ENCODE measurements at places on chromosomes 11 and 22.
A peak's percentile ranks its signal among the peaks of the same experiment; 100 is the strongest.

- DNase-seq, result no peak
Measured at GRCh38 chr11:38384568-38384967, 1786.5 kb upstream of the RAG2 start.

GRCh38 chr11:62728171-62728988 lies at the start of gene TTC9C:
TTC9C (plus strand) TSS chr11:62728486; CDS start chr11:62728849, 363 bp downstream.
- peak; percentile 67 for DNase-seq

- DNase-seq, result no peak
Measured at GRCh38 chr22:35782504-35782903, 64.8 kb downstream of the APOL5 start.

- no peak for DNase-seq
Measured at GRCh38 chr11:121613724-121614123, 161.0 kb upstream of the SORL1-AS1 start.

GRCh38 chr11:42273977-42274376 lies 814.5 kb upstream of the LRRC4C start:
- no peak for DNase-seq

- DNase-seq, result no peak
Measured at GRCh38 chr22:43164636-43165035, 13.3 kb downstream of the TSPO start.

GRCh38 chr11:64036087-64037026 lies 626 bp downstream of the FLRT1 start:
- DNase-seq, result no peak

DNA sequence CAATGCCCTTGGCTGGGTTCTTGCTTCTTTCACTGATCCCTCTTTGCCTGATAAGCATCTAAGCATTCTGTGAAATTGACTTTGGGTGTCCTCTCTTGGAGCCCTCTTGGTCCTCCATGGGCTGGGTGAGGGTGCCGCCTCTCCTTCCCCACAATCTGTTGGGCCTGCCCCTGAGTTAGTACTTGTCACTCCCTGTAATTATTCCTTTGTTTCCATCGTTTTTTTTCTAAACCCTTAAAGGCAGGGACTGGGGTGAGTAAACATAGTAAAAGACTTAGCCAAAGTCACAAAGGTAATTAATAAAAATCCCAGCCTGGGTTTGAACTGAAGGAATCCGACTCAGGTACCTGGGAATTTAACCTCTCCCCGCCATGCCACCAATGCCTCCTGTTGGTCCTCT lies 188.1 kb downstream of the MYO18B start:
- DNase-seq, result no peak

DNA sequence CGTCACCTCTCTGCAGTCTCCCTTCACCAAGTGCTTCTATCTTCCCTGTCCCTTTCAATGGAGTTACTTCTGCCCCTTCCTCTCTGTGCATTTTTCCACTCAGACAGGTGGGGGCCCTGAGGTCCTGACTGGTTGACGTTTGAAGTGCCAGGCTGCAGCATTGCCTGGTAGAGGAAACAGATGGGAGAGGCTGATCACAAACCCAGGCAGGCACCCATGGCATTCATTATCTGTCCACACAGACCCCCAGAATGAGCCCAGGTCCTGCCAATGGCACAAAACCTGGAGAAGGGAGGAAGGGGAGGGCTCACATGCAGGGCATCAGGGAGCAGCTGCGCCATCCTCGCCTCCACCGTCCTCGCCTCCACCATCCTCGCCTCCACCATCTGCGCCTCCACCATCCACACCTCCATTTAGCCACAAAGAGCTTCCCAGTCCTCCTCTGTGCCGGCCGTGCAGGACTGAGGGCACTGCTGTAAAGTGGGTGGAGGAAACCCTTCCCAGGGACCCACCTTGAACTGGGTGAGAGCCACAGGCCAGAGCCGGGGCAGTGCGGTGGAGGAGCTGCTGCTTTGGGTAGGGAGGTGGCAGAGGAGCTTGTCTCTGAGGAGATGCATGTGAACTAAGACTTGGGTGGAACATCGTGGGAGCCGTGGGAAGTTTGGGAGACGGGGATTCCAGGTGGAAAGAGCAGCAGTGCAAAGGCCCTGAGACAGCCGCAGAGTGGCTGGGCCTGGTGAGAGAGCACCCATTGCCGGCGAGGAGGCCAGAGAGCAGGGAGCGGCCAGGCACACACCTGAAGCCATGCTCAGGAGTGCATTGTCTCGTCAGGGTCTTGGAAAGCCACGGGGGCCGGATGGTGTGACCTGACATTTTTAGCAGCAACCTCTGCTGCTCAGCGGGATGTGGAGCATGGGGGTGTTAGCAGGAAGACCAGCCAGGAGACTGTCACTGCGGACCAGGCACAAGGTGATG lies 145.1 kb downstream of the TBC1D22A start:
- no peak for DNase-seq

All from NCI-H1694 (cell line).